Naive thymus-derived CD4-positive, alpha-beta T cell (primary cell): ENCODE measurements at places on chromosomes 7 and 10.

DNA sequence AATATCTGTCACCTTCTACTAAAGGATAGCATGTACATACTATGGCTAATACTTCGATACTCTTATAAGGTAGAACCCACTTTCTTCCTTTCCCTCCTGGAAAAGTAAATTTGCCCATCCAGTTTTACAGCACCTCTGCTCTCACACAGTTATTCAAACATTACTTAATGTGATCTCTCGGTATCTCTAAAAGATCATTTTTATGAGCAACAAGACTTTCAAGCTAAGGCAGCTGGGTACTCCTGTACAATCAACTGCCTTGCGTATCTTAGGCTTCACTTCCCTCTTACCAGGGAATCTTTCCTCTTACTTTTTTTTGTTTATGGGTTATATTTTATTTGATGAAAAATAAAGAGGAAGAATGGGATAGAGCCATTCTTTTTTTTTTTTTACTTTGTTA is 26.5 kb upstream of the TLL2 start:
- DNase-seq = no peak

- no peak for DNase-seq
Observed at GRCh38 chr10:131755200-131755599, 145.6 kb upstream of the PPP2R2D start.

DNA sequence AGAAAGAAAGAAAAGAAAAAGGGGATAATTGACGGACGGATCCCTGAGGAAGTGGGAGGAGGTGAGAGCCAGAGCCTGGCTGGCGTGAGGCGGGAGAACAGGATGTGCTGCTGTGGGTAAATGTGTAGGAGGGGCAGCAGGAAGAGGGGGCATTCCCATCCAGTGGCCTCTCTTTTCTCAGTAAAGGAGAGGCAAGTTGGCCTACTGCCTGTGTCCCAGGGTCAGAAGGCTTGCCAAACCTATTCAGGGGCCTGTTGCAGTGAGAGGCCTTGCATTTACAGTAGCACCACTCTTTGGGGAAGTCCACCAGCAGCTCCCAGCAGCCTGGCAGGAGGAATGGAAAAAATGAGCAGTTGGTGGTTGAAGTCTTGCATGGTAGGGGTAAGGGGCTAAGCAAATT is 26.6 kb upstream of the ASCC1 start:
- no peak for DNase-seq

- no peak for DNase-seq
Observed at GRCh38 chr7:41755096-41755495, 52.2 kb upstream of the INHBA start.

GRCh38 chr10:59561477-59562121 is 148.1 kb downstream of the SLC16A9 start:
- no peak for DNase-seq

GRCh38 chr7:87759501-87759900 is 116.7 kb downstream of the SLC25A40 start:
- no peak for DNase-seq

- no peak for DNase-seq
Observed at GRCh38 chr10:123301077-123301857, 147.1 kb downstream of the BUB3 start.

DNA sequence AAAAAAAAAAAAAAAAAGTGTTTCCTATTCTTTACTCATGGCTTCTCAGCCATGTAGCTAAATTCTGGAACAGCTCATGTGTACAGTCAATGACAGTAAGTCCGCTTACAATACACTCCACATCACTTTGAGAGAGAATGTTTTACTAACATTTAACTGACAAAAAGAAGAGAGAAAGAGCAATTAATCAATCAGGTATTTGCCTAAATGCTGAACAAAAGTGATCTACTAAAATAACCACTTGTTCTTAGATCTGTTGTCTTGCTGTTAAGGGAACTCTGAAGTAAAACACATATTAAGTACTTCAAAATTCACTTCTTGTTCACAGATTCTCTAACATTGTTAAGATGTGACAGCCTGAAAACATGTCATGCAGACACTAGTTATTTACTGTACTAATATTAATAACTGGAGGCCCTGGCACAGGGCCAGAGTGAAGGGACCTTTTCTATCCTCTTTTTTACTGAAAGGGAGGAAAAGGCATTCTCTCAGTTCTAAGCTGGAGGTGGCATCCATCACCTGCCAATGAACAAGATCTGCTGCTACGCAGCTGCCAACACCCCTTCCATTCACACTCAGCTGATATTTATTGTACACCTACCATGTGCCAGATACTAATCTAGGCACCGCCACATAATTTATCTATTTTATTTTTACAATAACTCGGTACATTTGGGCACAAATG is 72.6 kb downstream of the AHR start:
- DNase-seq = no peak

GRCh38 chr10:485776-486175 is 203.7 kb downstream of the DIP2C start:
- DNase-seq = no peak

DNA sequence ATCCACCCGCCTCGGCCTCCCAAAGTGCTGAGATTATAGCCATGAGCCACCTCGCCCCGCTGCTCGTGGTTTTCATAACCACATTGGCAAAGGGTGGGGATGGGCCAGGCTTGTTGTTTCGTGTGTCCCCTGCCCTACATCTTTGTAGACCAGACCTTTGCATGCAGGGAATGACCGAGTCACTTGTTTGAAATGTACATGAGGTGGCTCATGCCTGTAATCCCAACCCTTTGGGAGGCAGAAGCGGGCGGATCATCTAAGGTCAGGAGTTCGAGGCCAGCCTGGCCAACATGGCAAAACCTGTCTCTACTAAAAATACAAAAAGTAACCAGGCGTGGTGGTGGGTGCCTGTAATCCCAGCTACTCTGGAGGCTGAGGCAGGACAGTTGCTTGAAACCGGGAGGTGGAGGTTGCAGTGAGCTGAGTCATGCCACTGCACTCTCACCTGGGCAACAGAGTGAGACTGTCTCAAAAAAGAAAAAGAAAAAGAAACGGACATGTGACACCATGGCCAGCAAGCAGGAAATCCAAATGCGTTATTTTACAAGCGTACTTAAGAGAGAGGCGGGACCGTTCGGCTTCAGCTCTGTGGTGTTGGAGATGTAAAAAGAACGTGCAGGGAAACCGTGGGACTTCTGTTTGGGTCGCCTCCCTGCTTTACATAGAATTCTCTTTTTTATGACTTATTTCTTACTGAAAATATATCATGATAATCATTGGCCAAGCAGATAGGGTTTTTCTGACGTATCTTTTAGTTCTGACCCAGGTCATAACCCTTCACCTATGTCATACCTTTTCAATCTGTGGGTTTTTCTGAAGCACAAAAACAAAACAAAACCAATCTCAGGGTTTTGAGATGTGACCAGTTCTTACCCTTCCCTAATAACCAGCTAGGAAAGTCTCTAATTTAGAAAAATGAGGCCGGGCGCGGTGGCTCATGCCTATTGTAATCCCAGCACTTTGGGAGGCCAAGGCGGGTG is 45.1 kb downstream of the WIPI2 start:
- DNase-seq = no peak

DNA sequence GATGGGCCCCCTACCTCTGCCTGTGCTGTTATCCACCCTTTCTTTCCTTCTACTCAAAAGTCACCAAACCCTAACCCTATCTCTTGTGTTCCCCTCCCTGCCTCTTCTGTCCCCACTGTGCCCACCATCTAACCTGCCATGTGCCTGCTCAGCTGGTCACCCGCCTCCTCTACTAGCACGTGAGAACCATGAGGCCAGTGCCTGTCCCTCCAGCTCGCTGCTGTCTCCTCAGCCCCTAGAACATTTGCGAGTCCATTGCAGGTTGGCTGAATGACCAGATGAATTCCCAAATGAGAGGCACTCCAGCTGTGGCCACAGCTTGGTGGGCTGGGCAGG is 129.0 kb downstream of the ARHGAP22 start:
- no peak for DNase-seq

DNA sequence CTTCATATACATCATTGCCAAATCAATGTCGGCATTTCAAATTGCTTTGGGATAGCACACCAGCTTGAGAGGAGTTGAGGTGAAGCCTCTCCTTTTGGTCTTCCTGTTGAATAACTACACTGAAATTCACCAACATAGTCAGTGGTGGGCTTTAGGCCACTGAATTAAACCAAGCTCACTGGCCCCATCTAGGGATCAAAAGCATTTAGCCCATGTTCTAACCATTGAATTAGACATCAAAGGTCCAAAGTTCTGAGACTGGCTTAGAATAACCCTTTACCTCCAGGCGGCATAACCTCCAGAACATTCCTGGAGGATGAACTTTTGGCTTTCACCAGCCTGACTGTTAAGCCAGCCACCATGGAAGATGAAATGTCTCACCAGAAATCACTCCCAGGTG is 54.6 kb downstream of the BPGM start:
- DNase-seq = no peak
